ENCODE measurements at places on chromosomes 5 and 9.

GRCh38 chr9:128120741-128121465, 6.6 kb downstream of the PTGES2 start:
- no peak for DNase-seq

GRCh38 chr9:69569738-69570451, 102.3 kb downstream of the APBA1 start:
- no peak for DNase-seq

GRCh38 chr5:56471707-56472106, 238.6 kb upstream of the ANKRD55 start:
- no peak for DNase-seq

DNA sequence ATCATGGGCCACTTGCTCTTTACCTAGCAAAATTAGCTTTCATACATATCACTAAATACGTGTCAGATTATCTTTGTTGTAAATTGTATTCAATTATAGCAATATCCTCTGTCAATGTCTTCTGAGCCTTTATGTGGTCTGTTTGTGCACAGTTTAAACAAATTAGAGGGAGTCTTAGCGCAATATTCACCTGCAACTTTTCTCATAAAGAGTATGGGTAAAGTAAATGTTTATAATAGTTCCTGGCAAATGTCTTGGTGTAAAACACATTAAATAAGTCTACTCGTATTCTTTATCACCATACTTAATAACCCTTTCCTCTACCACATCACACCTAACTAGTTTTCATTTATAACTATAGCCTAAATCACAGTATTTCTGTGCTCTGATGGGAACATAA, 169.0 kb downstream of the PCSK1 start:
- DNase-seq: no peak

DNA sequence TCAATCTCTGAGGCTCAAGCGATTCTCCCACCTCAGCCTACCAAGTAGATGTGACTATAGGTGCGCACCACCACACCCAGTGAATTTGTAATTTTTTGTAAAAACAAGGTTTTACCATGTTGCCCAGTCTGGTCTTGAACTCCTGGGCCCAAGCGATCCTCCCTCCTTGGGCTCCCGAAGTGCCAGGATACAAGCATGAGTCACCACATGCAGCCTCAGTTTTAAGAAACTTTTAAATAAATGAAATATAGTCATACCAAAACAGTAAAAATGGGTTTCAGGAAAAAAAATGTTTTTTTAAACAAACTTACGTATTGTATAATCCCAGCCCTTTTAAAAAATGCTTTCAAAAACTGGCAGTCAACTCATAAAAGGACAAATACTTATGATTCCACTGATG, 26.6 kb downstream of the FXN start:
- DNase-seq: no peak

DNA sequence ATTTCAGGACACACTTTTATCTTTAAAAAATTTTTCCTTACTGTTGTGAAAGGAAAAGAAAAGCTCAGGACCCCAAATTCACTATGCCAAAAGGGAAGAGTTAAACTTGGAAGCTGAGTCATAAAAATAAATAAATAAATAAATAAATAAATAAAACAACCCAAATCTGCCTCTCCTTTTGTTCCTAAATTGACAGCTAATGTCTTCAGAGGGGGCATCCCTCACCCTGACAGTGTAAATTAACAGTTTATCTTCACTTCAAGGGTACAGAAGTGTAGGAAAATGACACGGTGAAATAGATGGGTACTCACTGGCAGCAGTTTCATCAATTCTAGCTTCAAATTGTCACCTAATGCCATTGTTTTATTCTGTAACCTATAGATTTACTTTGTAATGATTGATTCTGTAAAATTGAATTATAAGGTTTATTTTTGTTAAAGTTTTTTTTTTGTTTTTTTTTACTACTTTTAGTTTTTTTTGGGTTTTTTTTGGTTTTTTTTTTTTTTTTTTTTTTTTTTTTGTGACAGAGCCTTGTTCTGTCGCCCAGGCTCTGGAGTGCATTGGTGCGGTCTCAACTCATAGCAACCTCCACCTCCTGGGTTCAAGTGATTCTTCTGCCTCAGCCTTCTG, 18.5 kb upstream of the ANXA1 start:
- no peak for DNase-seq

DNA sequence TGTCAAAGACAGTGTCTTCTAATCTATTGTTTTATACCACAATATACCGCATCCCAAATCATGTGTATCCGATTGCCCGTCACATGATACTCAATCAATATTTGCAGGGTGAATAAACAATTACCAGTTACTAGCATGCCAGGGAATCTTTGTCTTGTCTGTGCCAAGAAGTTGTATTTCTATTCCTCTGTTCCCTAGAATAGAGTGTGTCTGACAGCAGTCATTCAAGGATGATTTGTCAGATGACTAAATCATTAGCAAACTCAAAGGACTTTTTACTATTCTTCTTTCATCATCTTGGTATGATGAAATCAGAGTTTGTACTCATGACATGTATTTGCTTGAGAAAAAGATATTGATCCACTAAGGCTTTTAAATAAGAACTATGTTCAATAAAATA, 348.8 kb downstream of the HTR1A start:
- no peak for DNase-seq

- no peak for DNase-seq
Measured at GRCh38 chr5:5564898-5565297, 142.4 kb downstream of the ICE1 start.

DNA sequence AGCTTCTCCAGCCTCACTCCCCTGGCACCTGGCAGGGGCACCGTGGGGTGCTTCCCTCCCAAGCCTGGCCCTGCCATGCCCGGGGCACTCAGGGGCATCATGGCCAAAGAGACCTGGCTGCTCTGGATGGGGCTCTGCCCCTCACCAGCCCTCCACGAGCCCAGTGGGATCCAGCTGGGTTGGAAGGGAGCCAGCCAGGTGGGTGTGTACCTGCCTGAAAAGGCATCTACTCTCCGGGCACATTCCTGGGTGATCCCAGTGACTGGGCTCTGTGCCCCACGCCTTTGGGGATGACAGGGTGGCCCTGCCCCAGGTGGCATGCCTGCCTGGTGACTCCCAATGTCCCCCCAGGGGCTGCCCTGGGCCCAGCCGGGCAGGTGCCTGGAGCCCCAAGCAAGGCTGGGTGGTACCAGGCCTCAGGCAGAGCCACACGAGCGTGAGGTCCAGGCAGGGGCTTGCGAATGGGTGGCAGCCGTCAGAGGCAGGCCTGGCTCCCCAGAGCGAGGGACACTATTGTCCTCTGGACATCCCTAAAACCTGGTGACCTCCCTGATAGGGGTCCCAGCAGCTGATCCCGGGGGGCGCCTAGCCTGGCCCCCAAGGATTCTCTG, 777 bp downstream of the GPSM1 start:
- DNase-seq: no peak

- no peak for DNase-seq
Measured at GRCh38 chr9:16959391-16959790, 88.9 kb upstream of the BNC2 start.

- DNase-seq: no peak
Measured at GRCh38 chr5:35859101-35859661, 2.5 kb downstream of the IL7R start.

DNA sequence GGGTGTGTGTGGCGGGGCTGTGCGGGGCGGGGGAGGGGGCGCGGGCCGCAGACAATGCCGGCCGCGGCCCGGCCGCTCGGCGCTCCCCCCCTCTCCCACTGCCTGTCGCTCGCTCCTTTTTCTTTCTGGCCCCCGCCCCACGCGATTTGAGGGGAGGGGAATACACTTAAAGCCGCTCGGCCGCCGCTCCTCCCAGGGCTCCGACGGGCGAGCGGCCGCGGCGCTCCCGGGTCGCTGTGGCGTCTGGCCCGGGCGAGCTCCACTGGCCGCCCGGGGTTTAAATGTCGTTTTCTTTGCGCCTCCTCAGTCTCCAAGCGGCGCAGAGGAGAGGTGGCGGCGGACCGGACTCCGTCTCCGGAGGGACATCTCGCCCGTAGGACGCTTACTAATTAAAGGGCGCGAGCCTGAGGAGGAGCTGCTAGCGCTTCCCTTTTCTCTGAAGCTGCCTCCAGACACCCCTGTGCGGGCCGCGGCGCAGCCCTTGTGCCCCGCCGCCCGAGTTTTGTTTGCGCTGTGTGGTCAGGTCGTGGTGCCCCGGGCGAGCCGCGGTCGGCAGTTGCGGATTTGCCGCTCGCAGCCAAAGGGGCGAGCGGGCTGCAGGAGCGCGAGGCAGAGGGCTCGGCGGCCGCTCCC, 1.4 kb downstream of the ZSWIM6 start:
- DNase-seq: no peak

DNA sequence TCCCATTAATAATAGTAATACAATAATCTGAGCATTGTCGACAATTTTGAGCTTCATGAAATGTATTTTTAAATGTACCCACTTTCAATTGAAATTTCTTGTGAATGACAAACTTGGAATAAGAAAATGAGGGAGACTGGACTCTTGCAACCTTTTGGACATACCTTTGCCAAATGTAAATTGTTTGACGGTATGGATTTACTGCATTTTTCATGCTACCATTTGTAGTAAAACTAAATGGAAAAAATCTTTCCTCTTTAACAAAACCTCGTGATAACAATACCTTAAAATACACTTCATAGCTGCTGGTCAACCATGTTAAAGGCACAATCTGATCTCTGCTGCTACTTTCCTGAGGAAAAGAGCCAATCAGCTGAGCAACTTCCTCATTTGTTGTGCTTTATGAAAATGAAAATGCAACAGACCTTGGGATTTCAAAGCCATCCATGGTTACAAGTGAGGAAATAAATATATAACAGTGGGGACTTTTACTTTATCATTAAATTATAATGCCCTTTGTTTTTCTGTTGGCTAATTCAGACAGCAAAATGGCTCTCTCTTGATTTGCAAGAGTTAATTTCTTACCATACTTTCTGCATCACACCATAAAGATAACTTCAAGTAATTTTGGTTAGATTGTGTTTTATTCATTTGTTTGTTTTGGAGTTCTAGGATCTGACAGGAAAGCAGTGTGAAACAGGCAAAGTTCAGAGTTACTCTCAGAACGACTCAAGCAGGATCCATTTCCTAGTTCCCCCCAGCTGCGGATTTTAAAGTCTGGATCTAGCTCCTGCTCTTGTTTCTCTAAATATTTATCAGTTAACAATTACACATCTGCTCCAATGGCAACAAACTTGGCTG, 1.1 kb downstream of the ALDH1A1 start:
- no peak for DNase-seq

DNA sequence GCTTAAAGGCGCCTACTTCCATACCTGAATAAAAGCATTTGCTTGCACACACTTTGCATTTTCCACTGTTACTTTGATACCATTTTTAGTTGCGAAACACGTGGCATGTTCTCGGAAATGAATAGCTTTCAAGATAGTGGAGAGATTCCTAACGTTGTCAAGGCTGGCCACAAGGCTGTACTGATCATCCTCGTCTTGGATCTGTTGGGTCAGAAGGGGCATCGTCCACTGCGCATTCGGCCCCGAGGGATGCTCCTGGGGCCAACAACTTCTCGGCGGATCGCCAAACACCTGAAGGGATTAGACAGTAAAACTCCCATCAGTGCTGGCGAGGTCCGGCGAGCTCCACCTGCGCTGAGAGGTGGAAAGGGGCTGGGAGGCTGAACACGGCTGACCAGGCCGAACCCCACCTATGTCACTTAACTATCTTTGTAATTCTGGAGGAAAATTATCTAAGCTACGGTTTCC, 599 bp downstream of the RAD1 start:
- DNase-seq: no peak

DNA sequence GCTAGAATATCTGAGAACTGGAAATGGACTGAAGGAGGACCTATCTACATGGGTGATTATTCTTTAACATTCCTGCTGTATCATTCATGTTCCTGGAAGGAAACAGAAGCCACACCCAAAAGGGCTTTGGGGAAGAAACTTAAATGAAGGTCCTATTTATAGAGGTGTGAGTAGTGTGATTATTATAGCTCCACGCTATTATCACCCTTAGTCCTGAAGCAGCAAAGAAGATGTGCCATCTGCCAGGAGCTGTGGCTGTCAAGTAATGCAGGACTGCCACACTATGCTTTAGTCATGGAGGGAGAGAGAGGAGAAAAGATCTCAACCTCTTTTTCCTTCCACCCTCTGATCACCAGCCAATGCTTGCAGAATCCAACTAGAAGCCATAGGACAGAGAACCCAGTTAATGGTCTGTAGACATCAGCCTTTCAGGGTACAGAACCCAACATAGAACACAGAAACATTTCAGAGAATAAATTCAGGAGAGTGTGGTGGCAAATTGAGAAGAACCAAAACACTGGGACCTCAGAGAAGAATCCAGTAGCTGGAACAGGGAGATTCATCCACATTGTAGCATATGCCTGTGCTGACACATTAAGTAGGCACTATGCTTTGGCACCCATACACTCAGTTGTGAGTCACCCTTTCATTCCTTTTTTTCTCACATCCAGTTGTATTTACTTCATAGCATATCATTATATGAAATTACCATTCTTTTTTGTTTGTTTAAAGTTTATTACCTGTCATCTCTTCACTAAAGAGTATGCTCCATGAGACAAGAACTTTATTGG, 21.0 kb upstream of the RNF180 start:
- DNase-seq: no peak

DNA sequence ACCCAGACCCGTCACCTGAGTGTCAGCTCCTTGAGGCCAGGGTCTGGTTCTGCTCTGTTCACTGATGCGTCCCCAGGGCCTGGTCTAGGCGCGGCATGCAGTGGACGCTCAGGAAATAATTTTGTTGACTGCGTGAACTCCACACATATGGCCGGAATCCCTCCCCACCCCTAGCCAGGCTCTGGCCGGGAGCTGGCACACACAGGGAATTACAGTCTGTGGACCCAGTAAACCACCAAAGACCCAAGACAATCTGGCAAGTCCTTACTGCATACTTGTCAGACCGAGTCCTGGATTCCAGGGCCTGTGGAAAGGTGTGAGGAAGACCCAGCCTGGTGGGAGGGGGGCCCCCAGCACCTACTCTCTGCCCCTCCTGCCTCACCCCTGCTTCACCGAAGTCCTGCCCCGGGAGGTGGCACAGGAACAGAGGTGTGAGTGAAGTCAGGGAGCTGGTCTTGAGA, 113.0 kb upstream of the IER5L start:
- no peak for DNase-seq

DNA sequence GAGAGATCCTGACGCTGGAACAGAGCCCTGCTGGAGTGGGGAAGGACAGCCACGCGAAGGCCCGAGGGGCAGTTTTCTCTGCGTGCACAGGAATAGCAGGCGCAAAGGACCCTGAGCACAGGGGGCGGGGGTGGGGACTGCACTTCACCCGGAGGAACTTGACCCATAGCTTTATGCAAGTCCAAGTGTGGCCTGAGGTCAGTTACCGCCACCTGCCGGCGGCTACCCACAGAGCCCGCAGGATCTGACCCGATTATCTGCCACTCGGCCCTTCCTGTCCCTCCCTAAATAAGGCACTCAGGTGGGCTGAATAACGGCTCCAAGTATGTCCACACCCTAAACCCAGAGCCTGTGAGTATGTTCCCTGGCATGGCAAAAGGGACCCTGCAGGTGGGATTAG, 65.4 kb upstream of the FCN1 start:
- no peak for DNase-seq

- DNase-seq: no peak
Measured at GRCh38 chr9:125959951-125960619, 212.9 kb downstream of the PBX3 start.
